Endothelial cell (in vitro differentiated cells): ENCODE measurements at places on chromosomes 1 and 21.

- no peak for DNase-seq
Measured at GRCh38 chr1:234512451-234512861, 33.5 kb upstream of the TARBP1 start.

- no peak for DNase-seq
Measured at GRCh38 chr21:39599191-39599970, 13.4 kb upstream of the B3GALT5 start.

DNA sequence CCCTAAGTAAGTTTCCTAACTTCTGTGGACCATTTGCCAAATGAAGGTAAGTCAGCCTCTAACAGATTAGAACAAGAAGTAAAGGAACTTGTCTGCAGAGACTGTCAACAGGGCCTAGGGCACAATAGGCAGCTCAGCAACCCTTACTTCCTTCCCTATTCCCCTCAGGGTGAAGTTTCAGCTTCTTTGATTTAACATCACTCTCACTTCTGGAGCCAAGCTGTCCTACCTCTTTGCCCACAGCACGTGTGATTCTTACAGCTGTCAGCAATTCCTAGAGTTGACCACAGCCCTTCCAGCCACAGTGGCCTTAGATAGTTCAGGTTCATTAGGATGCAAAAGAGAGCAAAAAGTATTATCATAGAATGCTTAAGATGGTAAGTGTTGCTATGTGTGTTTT is 7.6 kb upstream of the EIF4G3 start:
- no peak for DNase-seq

- no peak for DNase-seq
Measured at GRCh38 chr1:54549181-54549924, 1.3 kb downstream of the ACOT11 start.

- no peak for DNase-seq
Measured at GRCh38 chr1:220516722-220517042, 11.3 kb upstream of the MARK1 start.

DNA sequence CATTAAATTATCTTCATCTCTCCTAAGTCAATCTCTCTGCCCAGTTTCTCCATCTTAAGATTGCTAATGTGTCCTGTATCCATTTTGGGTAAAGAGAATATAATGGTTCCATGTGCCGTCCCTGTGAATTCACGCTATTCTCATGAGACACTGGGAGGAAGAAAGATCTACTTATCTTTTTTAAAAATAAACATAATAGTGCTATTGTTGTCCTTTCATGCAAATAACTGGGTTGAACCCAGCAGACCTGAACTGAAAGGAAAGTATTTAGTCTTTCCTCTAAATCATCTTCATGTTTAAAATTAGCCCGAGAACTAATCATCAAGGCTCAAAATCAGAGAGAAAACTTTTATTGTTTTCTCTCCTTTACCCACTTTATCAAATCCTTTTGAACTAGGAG is 22.4 kb downstream of the SLAMF1 start:
- no peak for DNase-seq

DNA sequence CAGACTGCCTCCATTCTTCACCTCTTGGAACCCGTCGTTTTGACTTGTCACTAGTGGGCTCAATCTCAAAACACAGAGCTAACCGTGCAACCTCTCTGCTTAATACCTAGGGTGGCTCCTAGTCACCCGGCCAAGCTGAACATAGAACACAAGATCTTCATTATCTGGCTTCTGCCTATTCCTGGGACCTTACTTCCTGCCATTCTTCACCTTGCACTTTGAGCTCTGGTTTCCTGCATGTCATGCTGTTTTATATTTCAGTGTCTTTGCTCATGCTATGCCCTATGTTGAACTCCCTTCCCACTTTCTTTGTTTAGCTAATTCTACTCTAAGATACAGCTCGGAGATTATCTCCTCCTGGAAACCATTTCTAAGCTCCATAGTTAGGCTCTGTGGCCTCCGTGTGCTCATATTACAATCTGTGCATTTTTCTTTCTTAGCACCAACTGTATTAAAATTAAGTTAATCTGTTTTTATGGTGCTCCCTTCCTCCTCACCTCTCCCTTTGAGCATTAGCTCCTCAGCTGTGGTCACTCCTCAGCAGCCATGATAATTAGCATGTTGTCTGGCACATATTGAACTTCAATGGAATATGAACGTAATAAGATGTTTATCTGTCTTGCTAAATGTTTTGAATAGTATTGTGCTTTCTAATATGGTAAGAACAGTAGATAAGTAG is 13.1 kb downstream of the GPSM2 start:
- no peak for DNase-seq

GRCh38 chr1:191904991-191905390 is 253.3 kb upstream of the RGS18 start:
- no peak for DNase-seq

DNA sequence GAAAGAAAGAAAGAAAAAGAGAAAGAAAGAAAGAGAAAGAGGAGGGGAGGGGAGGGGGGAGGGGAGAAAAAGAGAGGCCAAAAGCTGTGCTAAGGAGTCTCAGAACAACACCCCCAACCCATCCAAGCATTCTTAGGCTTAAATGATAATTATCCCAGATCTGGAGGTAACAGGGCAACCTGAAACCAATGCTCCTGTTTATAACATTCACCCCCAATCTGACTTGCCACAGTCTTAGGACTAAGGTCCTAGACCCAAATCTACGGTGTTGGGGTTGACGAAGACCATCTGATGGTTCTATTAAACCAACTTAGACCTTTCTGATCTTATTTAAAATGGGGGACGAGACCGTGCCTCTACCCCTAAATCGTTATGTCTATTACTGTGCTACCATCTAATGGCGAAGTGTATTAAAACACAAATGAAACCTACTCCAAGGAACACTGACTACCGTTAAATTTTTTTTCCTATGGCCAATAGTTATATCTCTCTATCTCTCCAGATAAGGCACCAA is 119.3 kb upstream of the CDC42BPA start:
- DNase-seq, result no peak

DNA sequence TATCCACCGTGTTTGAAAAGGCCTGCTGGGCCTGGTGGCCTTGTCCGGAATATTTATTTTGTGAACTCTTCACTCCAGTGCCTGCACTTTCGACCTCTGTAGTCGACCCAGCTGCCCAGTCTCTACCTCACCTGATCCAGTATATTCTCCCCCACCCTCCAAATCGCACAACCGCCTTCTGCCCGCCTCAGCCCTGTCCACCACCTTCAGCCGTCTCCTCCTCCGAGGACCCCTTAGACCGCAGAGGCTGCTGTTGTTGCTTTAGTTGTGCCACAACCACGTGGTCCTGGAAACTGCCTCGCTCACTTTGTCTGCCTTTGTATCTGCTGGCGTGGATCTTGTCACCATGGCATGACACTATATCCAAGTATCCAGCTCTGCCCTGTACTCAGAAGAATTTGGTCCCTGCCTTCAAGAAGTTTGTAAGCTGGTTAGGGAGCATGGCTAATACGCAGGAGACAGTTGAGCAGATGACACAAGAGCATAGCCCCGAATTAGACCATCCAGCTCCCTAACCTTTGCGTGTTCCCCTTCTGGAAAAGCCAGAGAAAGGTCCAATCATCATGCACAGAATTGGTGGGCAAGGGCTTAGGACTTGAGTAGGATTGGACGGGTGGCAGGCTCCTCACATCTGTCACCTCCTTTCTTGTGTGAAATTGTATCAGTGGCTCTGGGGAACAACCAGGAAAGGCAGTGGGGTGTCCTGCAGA is 1.5 kb downstream of the PHGDH start:
- no peak for DNase-seq

- no peak for DNase-seq
Measured at GRCh38 chr1:115710859-115711624, 57.5 kb downstream of the CASQ2 start.
